Right forelimb (tissue), 1 donor: ENCODE measurements at places on chromosomes 2 and 18.

- DNase-seq = no peak
These were observed 12.5 kb downstream of the SPATS2L start for GRCh38 chr2:200318940-200319435.

- peak; percentile 37 for DNase-seq
These were observed 33.8 kb upstream of the NFATC1 start for GRCh38 chr18:79361766-79362522.

DNA sequence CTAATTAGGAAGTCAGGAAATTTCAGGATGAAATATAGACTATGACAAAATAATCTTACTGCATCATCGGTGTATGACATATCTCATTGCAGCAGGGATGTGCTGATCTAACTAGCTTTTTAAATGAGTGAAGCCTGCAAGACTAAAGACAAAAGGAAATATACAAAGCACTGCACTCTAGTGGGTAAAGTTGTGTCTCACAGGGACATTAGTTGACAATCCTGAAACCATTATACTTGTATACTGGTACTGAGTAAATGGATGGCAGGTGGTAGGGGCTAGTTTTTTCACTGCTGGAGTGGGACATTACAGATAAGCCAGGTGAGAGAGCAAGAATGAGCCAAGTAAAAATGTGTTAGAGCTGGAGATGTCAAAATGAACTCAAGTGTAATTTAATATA is 317.5 kb upstream of the RAB6C start:
- no peak for DNase-seq

GRCh38 chr2:74747411-74748080 is 86.4 kb upstream of the HK2 start:
- no peak for DNase-seq

- no peak for DNase-seq
These were observed 594 bp downstream of the RAD51AP2 start for GRCh38 chr2:17517481-17518211.

DNA sequence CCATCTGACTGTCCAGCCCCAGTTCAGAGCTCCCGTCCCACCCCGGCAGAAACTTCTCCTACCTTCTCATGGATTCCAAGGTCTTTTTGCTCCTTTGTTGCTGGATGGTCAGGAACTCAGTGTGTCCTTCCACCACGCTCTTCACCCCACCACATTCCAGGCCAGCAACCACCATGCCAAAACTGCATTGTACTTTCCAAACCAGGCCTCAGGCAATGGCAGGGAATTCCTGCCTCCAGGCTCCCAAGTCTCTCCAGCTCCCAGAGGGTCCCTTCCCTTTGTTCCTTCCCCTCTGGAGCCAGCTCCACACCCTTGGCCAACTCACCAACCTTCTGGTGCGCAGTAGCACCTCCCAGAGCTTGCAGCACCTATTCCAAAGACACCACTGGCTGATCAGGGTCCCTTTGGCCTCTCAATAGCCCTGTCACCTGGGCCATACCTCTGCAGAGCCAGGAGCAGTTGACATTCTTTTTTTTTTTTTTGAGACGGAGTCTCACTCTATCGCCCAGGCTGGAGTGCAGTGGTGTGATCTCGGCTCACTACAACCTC is 8.1 kb downstream of the CHMP1B start:
- DNase-seq = no peak

GRCh38 chr2:1821530-1821929 is 77.2 kb upstream of the PXDN start:
- no peak for DNase-seq

GRCh38 chr18:45871431-45872084 is 46.1 kb downstream of the SIGLEC15 start:
- no peak for DNase-seq

DNA sequence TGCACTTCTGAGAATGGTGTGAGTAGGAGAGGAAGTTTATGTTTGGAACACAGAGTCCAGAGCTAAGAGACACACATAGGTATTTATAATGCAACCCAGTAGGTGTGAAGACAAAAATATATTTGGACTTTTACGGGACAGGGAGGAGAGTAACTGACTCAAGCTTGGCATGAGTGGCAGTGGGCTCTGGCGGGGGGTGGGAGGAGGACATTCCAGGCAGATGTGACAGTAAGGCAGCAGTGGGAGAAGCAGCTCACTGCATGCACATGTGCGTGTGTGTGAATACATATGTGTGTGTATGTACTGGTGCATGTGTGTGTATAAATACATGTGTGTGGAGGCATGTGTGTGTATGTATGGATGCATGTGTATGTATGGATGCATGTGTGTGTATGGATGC is 51.4 kb downstream of the DCDC2C start:
- no peak for DNase-seq

- DNase-seq = no peak
These were observed 3.1 kb downstream of the EFR3B start for GRCh38 chr2:25044990-25045389.

DNA sequence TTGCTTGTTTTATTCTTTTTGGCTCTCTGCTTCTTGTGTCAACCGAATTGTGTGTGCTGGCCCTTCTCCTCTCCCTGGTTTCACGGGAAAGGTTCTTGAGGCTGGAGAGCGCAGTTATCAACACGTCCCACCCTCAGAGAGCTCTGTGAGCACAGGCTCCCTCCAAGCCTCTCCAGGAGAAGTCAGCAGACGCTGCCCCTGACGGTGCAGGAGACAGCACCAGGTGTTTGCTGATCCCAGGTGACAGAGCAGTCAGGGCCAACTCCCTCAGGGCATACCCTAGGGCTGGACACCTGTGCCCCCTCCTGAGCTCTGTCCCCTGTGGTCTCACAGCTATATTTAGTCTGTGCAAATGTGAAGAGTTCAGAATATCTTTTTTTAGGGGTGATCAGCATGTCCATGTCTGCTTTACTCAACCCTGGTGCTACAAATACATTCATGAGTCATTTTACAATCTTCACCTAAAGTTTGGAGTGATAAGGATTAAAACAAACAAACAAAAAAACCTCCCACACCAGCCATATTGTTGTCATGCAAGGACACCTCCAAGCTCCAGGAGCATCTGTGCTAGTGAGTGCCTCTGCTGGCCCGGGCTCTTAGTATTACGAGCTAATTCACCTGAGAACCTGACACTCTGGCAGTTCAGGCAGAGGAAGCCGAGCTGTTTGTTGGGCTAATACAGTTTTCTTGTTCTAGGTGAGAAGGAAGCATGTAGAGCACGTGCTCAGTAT is 65.9 kb upstream of the TMEM200C start:
- DNase-seq = no peak

- DNase-seq = no peak
These were observed 273.2 kb upstream of the RGPD4 start for GRCh38 chr2:107553539-107553938.

DNA sequence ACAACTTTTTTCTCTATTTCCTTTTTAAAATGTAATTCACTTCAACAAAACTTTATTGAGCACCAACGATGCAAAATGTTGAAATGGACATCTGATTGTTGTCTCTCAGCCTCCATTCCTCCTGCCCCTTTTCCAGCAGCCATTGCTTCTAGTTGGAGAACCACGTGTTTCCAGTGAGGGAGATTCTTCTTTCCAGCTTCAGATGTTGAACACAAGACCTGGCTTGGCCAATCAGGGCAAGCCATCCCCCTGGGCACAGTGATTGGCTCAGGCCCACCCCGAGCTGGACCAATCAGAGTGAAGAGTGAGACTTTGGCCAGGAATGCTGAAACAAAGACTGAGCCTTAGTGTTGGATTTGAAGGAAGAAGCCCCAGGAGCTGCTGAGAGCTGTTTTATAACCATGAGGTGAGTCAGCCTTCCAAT is 59.0 kb downstream of the E2F6 start:
- DNase-seq = peak; percentile 75

DNA sequence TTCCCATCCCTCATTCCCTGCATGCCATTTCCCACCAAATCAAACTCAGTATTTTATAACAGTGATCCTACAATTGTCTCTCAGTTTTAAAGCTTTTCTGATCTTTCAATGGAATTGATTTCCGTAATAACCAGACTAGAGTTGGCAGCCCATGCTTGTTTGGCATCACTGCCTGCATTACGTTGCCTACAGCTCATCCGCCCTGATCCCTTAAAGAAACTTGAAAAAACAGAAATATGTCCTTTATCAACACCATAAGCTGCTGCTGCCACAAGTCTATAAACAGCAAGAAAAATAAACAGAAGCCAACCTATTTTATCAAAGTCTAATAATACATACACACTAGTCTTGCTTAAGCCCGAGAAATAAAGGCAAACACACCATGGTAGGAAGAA is 331.0 kb downstream of the METTL4 start:
- no peak for DNase-seq

DNA sequence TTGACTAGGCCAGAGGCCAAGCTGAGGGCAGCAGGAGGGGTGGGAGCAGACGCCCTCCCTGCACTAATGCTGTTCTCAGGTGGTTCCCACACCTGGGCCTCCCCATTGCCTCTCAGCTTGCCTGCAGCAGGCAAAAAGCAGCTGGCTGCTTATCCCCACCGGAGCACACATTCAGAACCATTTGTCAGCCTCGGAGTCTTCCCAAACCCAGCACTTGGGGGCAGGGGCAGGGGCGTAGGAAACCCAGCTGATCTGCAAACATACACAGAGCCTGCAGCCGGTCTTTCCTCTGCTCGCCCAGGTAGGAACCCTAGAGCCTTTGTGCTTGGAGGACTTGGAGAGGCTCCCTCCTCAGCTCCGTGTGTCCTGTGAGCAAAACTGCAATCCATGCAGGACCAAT is 249.8 kb downstream of the CYP26B1 start:
- DNase-seq = peak; percentile 19

DNA sequence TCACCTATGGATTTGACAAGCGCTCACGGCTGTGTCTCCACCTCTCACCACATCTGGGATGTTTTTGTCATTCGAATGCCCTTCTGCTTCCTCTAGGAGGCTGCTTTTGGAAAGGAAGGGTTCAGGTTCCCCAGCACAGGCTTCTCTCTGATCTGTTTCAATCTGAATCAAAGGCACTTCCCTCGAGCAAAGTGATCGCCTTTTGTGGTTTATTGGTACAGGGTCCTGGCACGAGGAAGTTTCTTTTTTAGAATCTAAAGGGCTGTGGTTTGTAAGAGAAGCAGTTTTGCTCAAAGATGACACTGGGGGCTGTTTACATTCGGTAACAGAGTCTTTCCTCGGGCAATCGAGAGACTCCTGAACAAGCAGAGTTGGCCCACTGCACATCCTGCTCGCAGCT is 145.0 kb downstream of the DAW1 start:
- no peak for DNase-seq

DNA sequence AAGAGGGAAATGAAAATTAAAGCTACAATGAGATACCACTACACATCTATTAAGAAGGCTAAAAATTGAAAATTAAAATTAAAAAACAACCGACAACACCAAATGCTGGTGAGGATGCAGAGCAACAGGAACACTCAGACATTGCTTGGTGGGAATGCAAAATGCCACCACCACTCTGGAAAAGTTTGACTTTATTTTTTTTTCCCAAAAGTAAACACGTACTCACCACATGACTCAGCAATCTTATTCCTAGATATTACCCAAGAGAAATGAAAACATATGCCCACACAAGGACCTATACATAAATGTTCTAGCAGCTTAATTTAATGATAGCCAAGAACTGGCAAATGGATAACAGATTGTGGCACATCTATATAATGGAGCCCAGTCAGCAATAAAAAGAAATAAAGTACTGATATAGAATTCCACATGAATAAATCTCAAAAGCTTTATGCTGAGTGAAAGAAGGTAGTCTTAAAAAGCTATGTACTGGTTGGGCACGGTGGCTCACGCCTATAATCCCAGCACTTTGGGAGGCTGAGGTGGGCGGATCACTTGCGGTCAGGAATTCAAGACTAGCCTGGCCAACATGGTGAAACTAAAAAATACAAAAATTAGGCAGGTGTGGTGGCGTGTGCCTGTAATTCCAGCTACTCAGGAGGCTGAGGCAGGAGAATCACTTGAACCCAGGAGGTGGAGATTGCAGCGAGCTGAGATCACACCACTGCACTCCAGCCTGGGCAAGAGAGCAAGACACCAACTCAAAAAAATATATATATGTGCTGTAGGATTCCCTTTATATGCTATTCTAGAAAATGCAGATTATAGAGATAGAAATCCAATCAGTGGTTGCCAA is 4.2 kb upstream of the PROC start:
- DNase-seq = no peak

GRCh38 chr2:71003966-71004755 is 9.5 kb upstream of the TEX261 start:
- no peak for DNase-seq

DNA sequence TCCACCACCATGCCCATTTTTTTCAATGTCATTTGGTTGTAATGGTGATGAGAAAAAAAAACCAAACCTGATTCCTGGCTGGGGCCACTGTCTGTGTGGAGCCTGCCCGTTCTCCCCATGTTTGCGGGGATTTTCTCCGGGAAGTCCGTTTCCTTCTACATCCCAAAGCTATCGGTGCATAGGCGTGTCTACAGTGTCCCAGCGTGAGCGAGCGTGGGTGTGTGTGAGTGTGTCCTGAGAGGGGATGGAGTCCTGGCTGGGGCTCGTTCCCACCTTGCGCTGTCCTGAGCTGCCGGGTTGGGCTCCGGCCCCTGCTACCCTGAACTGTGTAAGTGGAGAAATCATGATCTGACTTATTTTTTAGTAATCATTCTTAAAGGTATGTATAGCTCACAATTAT is 7.3 kb upstream of the ZAP70 start:
- DNase-seq = no peak

DNA sequence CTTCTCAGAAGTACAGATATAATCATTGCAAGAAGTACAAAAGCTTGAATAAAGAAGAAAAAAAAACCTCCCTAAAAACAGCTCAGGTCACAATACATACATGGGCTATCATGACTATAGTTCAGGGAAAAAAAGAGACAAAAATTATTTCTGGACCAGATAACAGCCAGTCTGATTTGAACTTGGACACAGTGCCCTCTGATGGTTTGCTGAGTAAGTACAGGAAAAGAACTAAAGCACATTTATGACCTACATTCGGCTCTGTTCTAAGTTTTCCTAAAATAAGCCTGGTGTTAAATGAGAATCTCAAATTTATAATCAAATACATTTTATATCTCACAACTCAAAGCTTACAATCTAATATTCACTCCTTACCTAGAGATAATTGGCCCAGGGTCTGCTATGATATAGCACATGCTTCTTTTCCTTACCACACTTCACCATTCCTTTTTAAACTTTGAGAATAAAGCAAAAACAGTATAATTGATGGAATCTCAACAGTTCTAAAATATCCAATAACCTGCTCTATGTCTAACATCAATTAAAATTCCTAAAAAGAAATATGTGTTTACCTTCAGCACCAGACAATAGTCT is 81.1 kb downstream of the RAPH1 start:
- no peak for DNase-seq

- DNase-seq = no peak
These were observed 106.5 kb upstream of the TMEM200C start for GRCh38 chr18:6001867-6002266.

- DNase-seq = no peak
These were observed 60.8 kb downstream of the LIMS1 start for GRCh38 chr2:108594982-108595464.
